ENCODE measurements at places on chromosomes 7 and 10.

- no peaks in the 10 kb centered on the region for H3K4me1 ChIP-seq
- H3K4me3 ChIP-seq = no peak overlapping the region
- H3K36me3 ChIP-seq = peaks cover 3% of the 10 kb centered on the region
- no peaks in the 10 kb centered on the region for H3K27me3 ChIP-seq
- H3K27ac ChIP-seq = no peak overlapping the region
These were observed 543.8 kb downstream of the PTPRN2 start for GRCh38 chr7:158043551-158044481.

DNA sequence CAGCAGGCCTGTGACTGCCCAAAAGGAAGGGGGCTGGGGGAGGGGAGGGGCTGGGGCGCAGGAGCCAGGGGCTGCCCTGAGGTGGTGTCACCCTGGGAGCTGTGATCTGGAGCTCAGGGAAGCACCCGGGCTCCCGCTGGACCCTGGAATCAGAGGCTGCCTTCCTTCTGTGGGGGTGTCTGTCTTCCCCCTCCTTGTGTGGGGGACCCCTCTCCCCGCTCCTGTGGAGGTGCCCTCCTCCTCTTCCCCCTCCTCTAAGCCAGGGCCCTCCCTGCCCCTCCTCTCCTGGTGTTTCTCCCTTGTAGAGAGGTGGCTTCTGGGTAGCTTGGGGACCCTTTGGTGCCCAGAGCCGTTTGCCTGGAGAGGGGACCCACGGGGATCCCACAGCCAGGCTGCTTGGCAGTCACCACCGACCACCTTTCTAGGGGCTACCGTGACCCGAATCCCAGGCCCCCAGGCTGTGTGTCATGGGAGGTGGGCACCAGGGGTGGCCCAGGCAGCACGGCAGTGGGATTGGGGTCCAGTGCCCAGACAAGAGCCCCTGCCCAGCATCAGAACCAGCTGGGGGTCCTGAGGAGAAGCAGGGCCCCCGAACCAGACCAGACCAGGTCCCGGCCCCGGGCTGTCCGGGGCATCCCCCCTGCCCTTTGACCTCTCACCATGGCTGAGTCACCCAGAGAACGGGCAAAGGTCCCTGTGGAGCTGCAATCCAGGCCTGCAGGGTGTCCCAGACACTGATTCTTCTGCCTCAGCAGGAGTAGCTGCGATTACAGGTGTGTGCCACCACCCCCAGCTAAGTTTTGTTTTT lies 741 bp downstream of the PRAP1 start:
- H3K27ac ChIP-seq = no peak overlapping the region
- H3K4me1 ChIP-seq = no peaks in the 10 kb centered on the region
- H3K4me3 ChIP-seq = no peak overlapping the region

DNA sequence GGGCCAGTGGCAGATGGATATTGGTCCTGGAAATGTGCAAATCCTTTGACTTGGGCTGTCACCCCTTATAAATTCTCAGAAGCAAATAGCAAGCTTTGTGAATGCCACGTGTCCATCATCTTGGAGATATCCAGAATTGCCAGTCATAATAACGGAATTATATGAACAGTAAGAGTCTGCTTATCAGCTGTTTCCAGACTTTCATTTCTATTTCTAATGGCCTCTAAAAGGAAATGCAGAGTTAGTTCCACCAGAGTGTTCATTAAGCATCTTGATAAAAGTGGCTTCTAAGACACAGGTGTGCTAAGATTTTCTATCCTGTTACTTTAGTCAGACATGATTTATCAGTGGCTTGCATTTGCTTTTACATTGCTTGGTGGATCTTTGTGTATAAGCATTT lies 87.4 kb downstream of the RAMP3 start:
- H3K27ac ChIP-seq = no peak overlapping the region
- H3K4me1 ChIP-seq = no peaks in the 10 kb centered on the region
- H3K27me3 ChIP-seq = peaks cover 13% of the 10 kb centered on the region
- H3K36me3 ChIP-seq = no peaks in the 10 kb centered on the region
- no peak overlapping the region for H3K4me3 ChIP-seq

- no peak overlapping the region for H3K4me3 ChIP-seq
- H3K27ac ChIP-seq = no peak overlapping the region
- DNase-seq = peak; percentile 13
- H3K36me3 ChIP-seq = no peaks in the 10 kb centered on the region
- H3K4me1 ChIP-seq = no peaks in the 10 kb centered on the region
These were observed 208.6 kb upstream of the CCDC6 start for GRCh38 chr10:60114765-60115586.

DNA sequence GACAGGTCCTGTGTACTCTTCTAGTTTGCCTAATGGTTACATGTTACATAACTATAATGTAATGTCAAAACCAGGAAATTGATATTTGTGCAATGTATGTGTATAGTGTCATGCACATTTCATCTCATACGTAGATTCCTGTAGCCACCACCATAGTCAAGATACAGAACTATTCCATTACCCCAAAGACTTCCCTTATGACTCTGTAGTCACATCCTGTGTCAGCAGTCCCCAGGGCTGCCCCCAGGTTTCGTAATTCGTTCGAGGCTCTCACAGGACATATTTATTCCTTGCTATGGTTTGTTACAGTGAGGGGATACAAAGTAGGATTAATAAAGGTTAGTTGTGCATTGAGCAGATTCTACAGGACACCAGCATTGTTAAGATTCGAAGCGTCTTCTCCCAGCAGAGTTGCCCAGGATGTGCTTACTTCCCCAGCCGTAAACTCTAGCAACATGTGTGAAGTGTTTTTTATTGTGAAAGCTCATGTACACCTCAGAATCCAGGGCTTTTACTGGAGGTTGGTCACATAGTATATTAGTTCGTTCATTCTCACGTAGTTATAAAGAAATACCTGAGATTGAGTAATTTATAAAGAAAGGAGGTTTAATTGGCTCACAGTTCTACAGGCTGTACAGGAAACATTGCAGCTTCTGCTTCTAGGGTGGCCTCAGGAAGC lies 18.6 kb downstream of the RABGEF1 start:
- peak overlapping the region; percentile 94 for H3K27ac ChIP-seq
- peak; percentile 44 for DNase-seq
- H3K4me3 ChIP-seq = peak overlapping the region; percentile 34
- peaks cover 4% of the 10 kb centered on the region for H3K27me3 ChIP-seq

DNA sequence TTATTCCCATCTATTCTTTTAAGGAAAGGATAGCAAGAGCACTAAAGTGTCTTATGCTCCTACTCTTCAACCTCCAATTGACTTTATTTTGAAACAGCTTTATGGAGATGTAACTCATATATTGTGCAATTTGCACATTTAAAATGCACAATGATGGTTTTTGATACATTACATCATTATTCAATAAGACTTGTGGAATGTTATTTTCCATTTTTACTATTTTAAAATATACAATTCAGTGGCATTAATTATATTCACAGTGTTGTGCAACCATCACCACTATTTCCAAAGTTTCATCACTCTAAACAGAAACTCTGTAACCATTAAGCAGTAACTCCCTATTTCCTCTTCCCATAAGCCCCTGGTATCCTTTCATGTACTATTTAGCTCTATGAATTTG lies 489.8 kb downstream of the NEBL start:
- H3K27ac ChIP-seq = no peak overlapping the region
- peaks cover 3% of the 10 kb centered on the region for H3K36me3 ChIP-seq
- H3K27me3 ChIP-seq = peaks cover 5% of the 10 kb centered on the region
- no peak overlapping the region for H3K4me3 ChIP-seq
- H3K4me1 ChIP-seq = no peaks in the 10 kb centered on the region

DNA sequence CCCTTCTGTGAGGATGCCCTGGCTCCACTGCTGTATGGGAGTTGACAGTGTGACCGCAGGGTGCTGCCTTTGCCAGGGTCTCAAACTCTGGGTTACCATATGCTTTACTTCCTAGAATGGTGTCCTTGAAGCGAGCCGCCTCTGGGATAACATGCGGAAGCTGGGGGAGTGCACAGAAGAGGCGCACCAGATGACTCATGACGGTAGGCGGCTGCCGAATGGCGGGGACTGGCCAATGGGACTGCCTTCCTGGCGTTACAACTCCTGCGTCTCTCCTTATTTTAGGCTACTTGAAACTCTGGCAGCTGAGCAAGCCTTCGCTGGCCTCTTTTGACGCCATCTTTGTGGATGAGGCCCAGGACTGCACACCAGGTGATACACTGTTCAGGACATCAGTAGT lies 27.3 kb downstream of the FBH1 start:
- DNase-seq = no peak
- H3K4me1 ChIP-seq = no peaks in the 10 kb centered on the region
- peaks cover 3% of the 10 kb centered on the region for H3K27me3 ChIP-seq
- peaks cover 24% of the 10 kb centered on the region for H3K36me3 ChIP-seq
- no peak overlapping the region for H3K27ac ChIP-seq
- no peak overlapping the region for H3K4me3 ChIP-seq

DNA sequence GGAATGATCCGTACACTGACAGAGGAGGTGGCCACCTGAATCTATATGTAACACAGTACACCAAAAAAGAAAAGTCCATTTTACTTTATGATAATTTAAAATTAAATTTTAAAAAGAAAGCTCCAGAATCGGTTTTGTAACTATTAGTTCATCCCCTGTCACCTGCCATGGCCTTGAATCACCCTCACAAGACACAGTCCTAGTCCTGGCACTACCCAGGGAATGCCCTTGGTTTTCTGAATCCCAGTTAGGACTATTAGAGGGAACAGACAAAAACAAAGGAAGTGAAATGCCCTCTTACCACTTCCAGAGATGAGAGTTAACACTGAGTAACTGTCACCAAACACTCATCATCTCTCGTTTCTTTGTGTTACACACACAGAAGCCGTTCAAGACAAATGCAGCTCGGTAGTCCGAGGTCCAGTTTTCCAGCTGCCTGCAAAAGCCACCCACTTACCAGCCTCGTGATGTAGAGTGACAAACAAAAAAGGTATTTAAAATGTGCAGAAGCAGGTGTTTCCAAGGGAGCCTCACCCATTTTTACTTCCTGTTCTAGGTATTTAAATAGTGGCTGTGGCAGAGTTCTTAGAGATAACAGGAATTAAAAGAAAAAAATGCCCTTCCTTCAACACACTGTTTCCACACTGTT lies 6.1 kb downstream of the PTPRN2 start:
- H3K4me3 ChIP-seq = no peak overlapping the region
- no peaks in the 10 kb centered on the region for H3K36me3 ChIP-seq
- peaks cover 28% of the 10 kb centered on the region for H3K27me3 ChIP-seq
- peaks cover 10% of the 10 kb centered on the region for H3K4me1 ChIP-seq
- no peak for DNase-seq
- no peak overlapping the region for H3K27ac ChIP-seq

DNA sequence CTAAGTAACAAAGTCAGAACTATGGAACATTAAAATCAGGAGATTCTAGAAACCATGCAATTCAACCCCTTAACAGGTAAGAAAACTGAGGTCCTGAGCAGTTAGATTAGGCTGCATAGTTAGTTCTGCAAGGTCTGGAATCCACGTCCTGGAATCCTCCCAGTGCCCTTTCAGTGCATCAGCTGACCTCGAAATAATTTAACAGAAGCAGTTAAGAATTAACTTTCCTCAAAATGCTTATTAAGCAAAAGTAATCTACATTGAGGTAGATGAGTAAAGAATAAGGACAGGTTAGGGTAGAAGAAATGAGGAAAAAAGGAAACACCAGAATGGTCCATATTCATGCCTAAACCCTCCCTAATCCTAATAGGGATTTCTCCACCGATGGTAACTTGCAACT lies 37.6 kb downstream of the GSAP start:
- H3K4me1 ChIP-seq = peaks cover 32% of the 10 kb centered on the region
- H3K27ac ChIP-seq = peak overlapping the region; percentile 77
- no peak for DNase-seq
- no peak overlapping the region for H3K4me3 ChIP-seq

DNA sequence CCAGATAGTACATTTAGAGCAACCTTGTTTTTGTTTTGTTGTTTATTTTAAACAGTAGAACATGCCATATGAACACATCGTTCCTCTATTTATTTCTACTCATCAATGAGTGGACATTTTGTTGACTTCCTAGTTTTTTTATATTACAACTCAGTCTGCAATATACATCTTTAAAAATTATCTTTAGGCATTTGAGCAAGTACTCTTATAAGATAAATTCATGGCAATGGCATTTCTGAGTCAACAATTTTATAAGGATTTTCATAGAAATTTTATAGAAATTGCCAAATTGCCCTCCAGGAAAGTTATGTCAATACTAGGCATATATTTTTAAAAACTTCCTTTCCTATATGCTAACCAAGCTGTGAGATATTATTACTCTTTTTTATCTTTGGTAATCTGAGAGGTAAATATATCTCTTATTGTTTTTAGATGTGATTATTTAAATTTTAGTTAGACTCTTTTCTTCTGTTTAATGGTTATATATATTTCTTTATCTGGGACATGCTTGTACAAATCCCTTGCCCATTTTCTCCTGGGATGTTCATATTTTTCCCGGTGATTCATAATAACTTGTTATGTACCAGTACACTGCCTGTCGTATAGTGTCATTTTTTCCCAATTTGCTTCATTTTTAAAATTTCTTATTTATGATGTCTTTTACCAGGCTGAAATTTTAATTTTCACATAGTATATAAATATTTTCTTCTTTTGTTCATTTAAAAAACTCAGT lies 50.5 kb downstream of the FZD1 start:
- no peak overlapping the region for H3K27ac ChIP-seq
- H3K4me3 ChIP-seq = no peak overlapping the region
- peaks cover 1% of the 10 kb centered on the region for H3K27me3 ChIP-seq
- DNase-seq = no peak

DNA sequence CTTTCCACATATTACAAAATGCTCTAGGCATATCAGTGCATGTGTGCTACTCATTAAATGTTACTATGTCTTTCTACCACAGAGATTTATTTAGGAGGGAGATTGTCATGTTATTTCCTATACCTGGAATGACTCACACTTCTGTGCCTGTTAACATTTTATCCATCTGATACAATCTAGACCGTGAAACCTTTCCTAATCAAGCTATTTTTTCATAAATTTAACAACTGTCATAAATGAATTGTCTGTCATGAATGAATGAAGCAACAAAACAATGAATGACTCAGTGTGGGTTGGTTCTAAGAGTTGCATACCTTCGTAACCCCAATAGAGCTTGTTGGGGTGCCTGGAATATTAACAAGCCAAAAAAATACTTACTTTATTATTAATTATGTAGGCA lies 554.3 kb downstream of the GRM8 start:
- no peak for DNase-seq
- no peaks in the 10 kb centered on the region for H3K4me1 ChIP-seq
- H3K36me3 ChIP-seq = no peaks in the 10 kb centered on the region
- peaks cover 2% of the 10 kb centered on the region for H3K27me3 ChIP-seq

DNA sequence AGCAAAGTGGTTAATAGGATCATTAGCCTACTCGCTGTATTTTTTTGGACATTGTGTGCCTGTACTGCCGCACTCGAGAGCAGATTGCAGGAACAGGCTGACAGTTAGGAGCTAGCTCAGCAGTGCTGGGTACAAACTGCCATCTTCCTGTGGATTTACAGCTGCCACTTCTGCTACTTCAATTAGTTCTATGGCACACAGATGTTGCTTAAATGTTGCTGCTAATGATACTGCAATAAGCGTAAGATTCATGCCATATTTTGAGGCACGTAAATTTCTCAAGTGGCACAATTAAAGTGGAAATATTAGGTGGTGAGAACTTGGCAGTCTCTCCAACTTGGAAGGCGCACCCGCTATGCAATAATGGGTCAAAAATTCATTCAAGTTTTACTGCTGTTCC lies 171.9 kb downstream of the EBF3 start:
- no peak for DNase-seq
- peaks cover 3% of the 10 kb centered on the region for H3K27me3 ChIP-seq
- peaks cover 12% of the 10 kb centered on the region for H3K4me1 ChIP-seq
- peaks cover 8% of the 10 kb centered on the region for H3K36me3 ChIP-seq
- H3K4me3 ChIP-seq = no peak overlapping the region

GRCh38 chr10:87715552-87716347 lies 56.1 kb downstream of the PAPSS2 start:
- no peak overlapping the region for H3K4me3 ChIP-seq
- DNase-seq = no peak
- no peaks in the 10 kb centered on the region for H3K36me3 ChIP-seq
- H3K4me1 ChIP-seq = peaks cover 13% of the 10 kb centered on the region
